Renal pelvis (tissue), 12 donors: ENCODE measurements at places on chromosomes 5 and 9. TPM values are rescaled to one million over a fixed set of nuclear protein-coding genes. Genes with fewer than 3 reads are reported as not detected.
A peak's percentile ranks its signal among the peaks of the same experiment; 100 is the strongest.

- peak; percentile 82 for DNase-seq
Measured at GRCh38 chr5:73443829-73444498, 4.6 kb downstream of the FOXD1 start.

GRCh38 chr5:128782446-128782845 is 182.8 kb upstream of the SLC27A6 start:
- no peak for DNase-seq

DNA sequence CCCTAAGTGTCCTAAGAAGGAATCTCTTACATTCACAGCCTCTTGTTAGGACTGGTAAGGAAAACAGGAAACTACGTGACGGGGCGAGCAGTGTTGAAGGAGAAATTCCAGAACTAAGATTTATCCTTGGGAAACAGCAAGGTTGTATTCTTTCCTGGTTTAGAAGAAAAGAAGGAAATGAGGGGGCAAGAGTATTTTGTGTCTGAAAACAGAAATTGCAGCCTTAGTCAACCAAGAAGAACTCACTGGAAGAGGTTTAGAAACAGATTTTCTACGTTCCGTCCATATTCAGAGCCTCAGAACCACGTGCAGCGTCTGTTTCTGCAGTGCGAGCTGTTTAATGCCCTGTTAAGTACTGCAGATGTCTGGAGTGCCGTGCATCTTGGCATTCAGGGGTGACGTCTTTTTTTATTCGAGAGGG is 75.2 kb downstream of the GOLPH3 start:
- peak; percentile 24 for DNase-seq

DNA sequence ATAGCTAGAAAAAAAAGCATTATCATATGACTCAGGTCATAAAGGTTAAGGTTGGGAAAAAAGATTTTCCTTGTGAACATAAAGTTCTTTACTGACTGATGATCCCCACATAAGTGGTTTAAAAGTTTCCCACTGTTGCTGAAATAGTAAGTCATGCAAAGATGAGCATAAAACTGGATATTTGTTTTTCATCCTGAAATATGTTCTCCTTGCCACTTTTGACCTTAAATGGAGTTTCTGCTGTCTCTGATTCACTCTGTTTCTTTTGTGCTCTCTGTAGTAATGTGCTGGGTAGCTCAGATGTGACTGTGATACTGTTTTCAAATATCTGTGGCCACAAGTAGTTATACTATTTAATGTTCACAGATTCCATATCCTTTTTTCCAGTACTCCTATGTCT is 162.5 kb upstream of the GAS1 start:
- no peak for DNase-seq

DNA sequence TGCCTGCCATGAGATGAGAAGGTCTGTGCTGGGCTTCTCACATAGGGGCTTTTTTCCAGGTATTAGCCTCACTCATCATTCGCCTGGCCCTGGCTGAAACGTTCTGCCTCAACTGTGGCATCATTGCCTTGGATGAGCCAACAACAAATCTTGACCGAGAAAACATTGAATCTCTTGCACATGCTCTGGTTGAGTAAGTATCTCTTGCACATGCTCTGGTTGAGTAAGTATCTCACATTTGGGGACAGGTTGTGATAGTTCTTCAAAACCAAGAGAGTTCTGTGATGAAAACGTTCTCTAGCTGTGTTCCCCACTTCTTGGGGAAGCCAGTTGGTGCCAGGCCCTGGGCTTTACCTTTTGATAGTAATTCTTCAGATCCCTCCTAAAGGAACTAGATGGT is 17.4 kb upstream of the IL13 start:
- no peak for DNase-seq

- no peak for DNase-seq
Measured at GRCh38 chr5:45189481-45189880, 380.7 kb downstream of the MRPS30 start.

DNA sequence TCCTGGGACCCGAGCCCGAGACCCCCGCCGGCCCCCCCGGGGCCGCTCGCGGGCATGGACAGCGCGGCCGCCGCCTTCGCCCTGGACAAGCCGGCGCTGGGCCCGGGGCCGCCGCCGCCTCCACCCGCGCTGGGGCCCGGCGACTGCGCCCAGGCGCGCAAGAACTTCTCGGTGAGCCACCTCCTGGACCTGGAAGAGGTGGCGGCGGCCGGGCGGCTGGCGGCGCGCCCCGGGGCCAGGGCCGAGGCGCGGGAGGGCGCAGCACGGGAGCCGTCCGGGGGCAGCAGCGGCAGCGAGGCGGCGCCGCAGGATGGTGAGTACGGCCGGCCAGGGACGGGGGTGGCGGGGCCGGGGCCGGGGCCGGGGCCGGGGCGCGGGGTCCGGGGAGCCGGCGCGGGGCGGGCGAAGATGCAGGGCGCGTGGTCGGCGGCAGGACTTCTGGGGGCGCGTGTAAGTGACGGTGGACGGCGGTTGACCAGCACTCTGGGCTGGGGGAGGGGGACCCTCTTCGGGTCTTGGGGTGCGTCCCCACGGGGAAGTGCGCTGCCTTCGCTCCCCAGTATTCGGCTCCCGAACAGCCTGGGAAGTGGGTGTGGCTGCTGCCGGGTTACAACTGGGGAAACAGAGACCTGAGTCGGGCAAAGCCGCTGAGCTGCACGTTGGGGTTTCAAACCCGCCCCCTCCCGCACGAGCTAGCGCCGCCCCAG is 520 bp downstream of the PRRX2 start:
- no peak for DNase-seq

DNA sequence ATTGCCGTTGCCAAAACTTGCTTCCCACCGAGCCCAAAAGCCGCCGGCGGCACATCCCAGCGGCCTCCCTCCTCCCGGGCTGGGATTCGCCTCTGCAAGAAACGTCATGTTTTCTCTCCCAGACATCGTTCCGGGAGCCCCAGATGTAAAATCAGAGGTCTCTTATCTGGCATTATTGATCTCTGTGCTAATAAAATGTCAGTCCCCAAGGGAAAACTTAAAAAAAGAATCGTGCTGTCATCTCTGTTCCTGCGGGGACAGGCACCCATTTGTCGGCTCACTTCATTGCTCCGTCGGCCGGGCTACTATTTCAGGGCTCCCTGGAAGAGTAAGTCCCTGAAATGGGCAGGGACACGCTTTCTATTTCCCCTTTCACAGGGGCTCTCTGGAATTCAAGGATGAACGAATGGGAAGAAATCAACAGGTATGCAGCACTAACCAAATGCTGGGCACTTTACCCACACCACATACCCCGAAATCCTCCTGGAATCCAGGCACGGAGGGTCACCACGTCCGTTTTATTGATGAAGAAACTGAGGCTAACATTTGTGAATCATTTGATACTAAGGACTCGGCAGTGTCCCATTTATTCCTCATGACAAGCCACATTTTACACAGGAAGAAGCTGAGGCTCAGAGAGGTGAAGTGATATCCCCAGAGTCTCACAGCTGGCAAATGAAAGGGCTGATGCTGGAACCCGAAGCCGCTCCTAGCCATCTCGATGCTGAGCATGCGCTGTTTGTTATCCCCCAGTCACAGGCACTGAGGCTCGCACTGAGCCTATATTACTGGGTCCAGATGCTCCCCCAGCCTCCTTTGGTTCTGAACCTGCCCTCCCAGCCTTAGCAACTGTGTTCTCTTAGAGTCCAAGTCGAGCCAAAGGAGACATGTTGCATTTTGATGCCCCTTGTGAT is 35.7 kb upstream of the MSX2 start:
- DNase-seq, result no peak

- no peak for DNase-seq
Measured at GRCh38 chr5:111853748-111854147, 96.8 kb upstream of the NREP start.

DNA sequence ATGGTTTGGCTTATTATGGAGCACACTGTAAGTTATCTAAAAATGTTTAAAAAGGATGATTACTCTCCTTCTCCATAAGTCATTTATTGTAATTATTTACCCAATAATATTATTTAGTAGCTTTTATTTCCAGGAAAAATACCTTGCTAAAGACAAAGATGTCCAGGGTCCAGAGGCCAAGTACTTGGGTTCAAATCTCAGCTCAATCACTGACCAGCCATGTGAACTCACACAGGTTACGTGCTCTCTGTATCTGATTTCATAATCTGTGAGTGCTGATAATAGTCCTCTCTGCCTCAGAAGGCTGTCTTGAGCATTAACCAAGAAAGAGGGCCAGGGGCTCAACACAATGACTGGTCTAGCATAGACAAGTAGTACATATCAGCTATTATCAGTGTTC is 27.0 kb downstream of the ALDH1A1 start:
- DNase-seq, result no peak

- peak; percentile 87 for DNase-seq
Measured at GRCh38 chr9:7799234-7799943, at the start of gene DMAC1. TSS of gene DMAC1 (minus strand) at chr9:7799778. CDS start at chr9:7799734, 44 bp downstream.

GRCh38 chr5:53151713-53152458 is 42.3 kb upstream of the MOCS2 start:
- DNase-seq, result no peak

DNA sequence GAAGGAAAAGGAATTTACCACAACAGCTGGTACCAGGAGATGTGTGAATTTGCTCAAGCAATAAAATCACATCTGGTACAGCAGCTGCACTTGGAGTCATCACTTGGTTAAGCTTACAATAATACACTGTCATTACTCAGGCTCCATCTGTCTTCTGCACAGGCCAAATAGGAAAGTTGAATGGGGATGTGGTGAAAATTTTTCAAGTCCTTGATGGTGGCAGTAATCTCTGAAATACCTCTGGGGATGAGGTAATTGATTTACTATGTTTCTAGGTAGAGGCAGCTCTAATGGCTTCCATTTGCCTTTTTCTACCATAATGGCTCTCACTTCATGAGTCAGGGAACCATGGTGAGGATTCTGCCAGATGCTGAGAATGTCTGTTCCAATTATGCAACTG is 206.8 kb upstream of the ATP10B start:
- no peak for DNase-seq

DNA sequence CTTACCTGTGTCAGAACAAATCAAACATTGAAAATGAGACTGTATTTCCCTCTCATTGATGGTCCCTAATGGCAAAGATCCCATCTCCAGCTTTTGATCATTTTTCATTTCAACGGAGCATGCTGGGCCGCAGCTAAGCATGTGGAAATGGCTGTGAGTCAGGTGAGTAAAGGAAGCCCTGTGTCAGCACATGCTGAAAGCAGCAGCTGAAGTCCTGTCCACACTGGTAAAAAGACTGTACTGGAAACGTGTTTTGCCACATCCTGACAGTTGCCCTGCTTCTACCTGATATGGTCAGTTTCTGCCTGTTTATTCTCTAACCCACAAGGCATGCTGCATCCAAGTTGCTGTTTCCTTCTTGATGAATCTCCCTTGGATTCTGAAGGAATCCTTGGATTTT is 330.1 kb downstream of the EFNA5 start:
- no peak for DNase-seq

DNA sequence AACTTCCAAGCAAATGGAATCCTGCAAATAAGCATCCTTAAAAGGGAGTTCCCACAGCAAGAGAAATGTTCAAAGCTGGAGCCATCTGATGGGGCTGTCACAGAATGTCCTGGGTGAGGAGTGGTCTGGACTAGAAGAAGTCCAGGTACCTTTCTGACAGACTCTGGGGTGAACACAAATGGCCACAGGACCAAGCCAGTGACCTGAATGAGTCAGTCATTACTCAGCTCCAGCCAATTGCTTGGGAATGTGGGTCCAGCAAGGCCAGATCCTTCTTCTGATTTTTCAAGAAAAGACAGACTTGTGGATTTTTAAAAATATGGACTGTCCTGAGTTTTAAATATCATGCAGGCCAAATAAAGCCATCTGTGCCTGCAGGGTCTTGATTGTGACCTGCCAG is 30.1 kb downstream of the GALNT10 start:
- no peak for DNase-seq

- no peak for DNase-seq
Measured at GRCh38 chr5:14415024-14415697, 166.4 kb upstream of the OTULINL start.

ARID3C gene
- 0.27 TPM for polyA plus RNA-seq

RASGEF1C gene
- 0.86 TPM for polyA plus RNA-seq

ATP6V0E1 gene
- polyA plus RNA-seq, result 222 TPM

CBY3 gene
- 1.0 TPM for polyA plus RNA-seq
